ENCODE measurements at places on chromosomes 7 and 10.
A peak's percentile ranks its signal among the peaks of the same experiment; 100 is the strongest.

- DNase-seq, result peak; percentile 76
Measured at GRCh38 chr10:92575961-92576360, 2.1 kb upstream of the IDE start.

DNA sequence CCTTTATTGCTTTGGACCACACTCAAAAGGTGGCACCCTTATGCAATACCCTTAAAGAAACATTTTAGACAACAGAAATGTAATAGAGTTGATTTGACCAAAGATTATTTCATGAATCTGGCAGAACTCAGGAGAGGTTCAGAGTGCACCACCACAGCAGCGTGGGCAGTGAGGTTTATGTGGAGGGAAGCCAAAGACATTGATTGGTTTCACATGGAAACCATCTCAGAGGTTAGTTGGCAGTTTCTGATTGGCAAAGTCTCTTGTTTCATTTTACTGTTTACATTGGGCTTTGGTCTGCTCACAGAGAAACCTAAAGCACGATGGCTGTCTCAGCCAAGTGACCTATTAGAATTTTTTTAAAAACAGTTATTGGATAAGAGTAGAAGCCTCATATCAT lies 101.3 kb downstream of the SDHAF3 start:
- no peak for DNase-seq

DNA sequence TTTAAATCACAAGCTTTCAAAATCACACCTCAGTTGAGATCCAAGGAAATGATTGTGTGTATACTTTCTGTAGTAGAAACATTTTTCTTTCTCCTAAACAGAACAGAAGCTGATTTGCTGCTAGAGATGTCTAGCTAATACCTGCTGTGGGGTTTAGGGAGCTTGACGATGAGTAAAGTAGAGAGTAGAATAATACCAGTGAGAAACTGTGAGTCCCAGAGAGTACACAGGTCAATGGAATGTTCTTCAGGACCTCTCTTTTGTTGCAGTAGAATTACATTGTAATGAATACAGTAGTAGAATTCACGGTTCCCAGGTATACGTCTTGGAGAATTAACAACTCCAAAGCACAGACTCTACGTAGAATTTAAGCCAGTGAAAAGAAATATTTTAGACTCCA lies 18.0 kb downstream of the TRUB1 start:
- no peak for DNase-seq

DNA sequence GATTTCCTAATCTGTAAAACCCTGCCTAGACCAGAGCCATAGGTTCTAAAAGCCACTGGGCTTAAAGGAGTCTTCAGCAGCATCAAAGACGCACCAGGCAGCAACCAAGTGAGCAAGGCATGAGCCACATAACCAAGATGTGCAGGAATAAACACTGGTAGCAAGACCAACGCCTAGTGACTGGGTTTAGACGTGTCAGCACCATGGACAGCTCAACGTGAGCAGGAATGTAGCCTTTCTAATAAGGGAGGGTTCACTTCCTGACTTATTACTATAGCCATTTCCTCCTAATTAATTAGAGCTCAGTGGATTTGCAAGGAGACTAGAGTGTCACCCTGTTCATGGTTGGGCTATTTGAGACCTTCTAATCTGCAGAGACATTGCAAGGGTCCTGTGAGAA lies 223.7 kb downstream of the LHFPL3 start:
- peak; percentile 37 for DNase-seq

DNA sequence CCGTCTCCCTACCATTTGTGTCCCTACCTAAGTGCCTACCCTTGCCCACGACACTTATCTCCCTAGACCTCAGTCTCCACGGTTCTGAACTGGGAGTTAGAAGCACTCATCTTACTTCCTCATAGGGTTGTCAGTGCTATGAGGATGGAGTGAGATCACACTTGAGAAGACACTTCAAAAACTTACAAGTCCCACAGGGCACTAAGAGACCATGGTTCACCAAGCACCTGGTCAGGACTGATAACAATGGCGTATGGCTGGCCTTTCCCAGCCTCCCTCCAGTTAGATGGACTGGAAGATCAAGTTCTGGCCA lies 43.2 kb downstream of the KCNMA1 start:
- no peak for DNase-seq

- no peak for DNase-seq
Measured at GRCh38 chr7:138008019-138008587, 6.2 kb upstream of the CREB3L2 start.

- DNase-seq, result no peak
Measured at GRCh38 chr7:37570145-37570544, 113.4 kb upstream of the GPR141 start.

- DNase-seq, result peak; percentile 55
Measured at GRCh38 chr10:26445411-26446031, 7.4 kb downstream of the APBB1IP start.

- DNase-seq, result peak; percentile 77
Measured at GRCh38 chr7:75866489-75867389, 12.1 kb upstream of the RHBDD2 start.

- DNase-seq, result no peak
Measured at GRCh38 chr7:51006483-51007235, 224.0 kb upstream of the GRB10 start.

- DNase-seq, result no peak
Measured at GRCh38 chr7:155766386-155766785, 45.9 kb downstream of the SHH start.

DNA sequence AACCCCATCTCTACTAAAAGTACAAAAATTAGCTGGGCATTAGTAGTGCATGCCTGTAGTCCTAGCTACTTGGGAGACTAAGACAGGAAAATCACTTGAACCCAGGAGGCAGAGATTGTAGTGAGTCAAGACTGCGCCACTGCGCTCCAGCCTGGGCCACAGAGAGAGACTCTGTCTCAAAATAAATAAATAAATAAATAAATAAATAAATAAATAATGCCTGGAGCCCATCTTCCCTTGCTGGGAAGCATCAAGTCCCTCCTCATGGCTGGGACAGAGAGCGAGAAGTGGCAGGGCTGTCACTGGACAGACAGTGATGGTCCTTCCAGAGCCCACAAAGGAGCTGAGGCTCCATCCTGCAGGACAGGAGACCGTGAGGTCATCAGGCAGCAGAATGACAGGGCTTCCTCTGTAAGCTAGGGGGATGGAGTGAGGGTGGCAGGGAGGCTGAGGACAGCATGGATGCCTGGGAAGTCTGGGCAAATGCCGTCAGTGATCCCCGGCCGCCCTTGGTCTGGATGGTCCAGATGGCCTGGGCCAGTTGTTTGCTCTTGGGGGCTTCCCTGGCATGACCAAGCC lies 36.4 kb upstream of the ELN start:
- DNase-seq, result peak; percentile 71

- peak; percentile 32 for DNase-seq
Measured at GRCh38 chr10:45420453-45421192, 46.6 kb downstream of the ALOX5 start.

GRCh38 chr10:116183733-116184511 lies 89.1 kb downstream of the GFRA1 start:
- peak; percentile 62 for DNase-seq

All from GM23248 (cell line).